ENCODE measurements at places on chromosomes 5 and 9.

DNA sequence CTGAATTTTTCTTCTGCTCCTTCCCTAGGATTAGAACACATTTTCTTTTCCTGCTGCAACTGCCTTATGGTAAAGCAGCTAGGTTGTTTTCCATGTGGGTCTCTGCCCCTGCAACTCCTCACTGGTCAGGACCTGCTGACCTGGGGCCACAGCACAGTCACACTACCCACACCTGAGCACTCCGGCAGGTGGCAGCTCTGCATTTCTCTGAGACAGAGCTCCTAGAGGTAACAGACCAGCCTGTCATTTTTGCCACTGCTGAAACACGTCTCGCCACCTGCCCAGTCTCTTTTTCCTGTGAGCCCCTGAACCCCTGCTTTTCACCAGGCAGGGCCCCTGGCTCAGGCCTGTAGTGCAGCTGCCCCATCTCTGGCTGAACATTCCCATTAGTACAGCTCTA is 609.6 kb downstream of the HINT1 start:
- no peak for DNase-seq

DNA sequence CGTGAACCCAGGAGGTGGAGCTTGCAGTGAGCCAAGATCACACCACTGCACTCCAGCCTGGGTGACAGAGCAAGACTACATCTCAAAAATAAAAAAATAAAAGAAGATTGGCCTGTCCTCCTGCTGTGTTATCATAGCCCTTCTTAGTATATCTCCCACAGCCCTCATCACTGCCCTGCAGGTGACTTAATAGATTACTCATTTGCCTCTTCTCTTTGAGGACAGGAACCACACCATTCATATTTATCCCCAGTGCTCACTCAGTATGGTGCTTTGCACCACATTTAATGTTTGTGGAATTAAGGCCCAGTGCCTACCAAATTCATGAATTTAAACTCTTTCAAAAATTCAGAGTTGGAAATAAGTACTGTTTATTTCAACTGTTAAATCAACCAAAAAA is 10.3 kb downstream of the IDNK start:
- DNase-seq = no peak

DNA sequence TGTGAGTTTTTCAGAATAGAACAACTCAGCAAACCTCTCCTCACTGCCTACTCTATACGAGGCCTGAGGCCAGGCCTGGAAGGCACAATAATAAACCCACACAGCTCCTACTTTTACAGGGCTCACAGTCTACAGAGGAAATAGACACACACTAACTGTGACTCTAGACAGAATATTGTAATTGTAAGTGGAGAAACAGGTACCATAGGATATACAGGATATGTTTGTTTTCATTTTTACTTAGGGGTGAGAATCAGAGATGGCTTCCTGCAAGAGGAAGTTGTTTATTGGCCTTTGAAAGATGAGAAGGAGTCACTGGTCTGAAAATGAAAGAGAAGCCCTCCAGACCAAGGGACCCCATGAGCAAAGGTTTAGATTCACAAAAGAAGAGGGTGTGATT is 35.8 kb upstream of the TGFBR1 start:
- no peak for DNase-seq

DNA sequence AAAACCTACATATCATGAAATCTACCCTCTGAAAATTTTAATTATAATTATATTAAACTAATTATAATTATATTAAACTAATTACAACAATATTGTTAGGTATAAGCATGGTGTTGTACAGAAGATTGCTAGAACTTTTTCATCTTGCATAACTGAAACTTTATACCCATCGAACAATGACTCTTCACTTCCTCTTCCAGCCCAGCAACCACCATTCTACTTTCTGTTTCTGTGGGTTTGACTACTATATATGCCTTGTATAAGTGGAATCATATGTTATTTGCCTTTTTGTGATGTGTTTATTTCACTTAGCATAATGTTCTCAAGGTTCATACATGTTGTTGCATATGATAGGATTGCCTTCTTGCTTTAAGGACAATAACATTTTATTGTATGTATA is 274.2 kb upstream of the CCNH start:
- no peak for DNase-seq

GRCh38 chr5:167049771-167050567 is 1241.5 kb upstream of the WWC1 start:
- no peak for DNase-seq

DNA sequence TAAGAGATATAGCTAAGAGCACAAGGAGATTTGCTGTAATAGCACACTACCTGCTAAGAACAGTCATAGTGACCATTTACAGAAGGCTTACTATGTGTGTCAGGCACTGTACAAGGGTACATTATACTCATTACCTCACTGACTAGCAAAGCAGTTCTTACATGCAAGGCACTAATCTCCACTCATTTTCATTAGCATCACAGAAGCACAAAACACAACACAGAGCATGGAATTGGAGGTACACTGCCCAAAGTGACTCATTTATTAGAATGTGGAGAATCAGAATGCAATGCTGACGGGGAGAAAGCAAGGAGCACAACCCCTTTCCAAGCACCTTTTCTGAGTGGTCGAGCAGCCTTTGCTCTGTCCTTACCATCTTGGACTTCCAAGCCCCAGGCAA is 169.7 kb downstream of the ENTREP1 start:
- no peak for DNase-seq

DNA sequence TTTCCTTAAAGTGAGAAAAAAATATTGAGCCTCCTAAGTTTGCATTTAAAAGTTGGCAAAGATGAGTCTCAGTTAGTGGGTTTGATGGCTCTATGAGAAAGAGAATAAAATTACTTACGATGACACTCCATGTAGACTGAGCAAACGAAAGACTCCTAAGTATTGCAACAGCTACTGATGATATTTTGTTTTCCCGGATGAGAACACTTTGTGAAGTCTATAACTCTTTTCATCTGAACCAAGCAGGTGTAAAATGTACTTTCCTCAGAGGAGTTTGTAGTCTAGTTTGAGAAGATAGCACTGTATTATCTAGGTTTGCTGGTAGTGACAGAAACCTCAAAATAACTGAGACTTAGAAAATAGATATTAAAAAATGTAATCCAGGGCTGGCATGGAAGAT is 1.7 kb upstream of the ITK start:
- DNase-seq = no peak

GRCh38 chr5:151067632-151068432 is 13.0 kb downstream of the TNIP1 start:
- no peak for DNase-seq

DNA sequence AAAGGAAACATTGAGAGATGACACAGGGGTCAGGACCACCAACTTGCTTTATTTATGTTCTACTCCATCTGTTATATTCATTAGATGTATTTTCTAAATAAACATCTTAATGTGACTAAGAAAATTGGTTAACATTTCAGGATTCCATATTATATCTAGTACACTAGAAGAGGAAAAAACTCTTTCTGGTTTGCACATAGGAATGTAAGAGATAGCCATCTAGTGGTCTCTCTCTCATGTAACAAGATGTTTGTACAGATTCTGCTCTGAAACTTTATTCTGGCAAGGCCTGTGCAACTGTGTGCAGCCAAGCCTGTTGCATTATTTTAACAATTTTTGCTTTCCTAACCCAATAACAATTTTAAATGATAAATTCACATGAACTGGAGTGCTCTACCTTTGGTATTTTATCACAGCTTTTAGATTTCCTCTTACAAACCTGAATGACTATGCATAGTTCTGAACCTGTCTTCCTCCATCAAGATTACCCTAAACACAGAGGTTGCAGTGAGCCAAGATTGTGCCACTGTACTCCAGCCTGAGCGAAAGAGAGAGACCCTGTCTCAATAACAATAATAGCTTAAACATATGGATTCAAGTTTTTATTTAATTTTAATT is 148.2 kb downstream of the GIN1 start:
- DNase-seq = no peak

- no peak for DNase-seq
These were observed 32.2 kb downstream of the APTX start for GRCh38 chr9:32969270-32969669.

- no peak for DNase-seq
These were observed 563.6 kb upstream of the CTNND2 start for GRCh38 chr5:12467799-12468198.

DNA sequence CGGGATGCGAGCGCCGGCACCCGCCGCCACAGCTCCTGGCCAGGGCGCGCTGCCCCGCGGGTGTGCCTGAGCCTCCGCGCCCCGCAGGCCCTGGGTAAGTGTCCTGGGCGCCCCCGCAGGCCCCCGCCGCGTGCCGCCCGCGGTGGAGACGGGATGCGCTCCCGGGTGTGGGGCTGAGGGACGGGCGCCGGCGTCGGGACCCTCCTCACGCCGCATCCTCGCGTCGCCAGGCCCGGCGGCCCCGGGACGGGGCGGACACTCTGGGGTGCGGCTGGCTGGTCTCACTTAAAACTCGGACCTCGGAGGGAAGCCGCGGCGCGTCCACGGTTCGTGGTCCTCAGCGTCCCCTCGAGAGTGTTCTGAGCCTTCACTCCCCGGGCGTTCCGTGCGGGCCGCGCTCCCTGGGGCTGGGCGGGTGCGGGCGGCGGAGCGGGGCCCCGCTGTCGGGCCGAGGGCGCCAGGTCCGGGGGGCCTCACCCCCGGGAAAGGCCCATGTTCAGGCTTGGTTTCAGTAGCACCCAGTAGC is 275 bp downstream of the AHRR start:
- DNase-seq = no peak

- no peak for DNase-seq
These were observed 138.5 kb upstream of the S1PR3 start for GRCh38 chr9:88852794-88853193.

DNA sequence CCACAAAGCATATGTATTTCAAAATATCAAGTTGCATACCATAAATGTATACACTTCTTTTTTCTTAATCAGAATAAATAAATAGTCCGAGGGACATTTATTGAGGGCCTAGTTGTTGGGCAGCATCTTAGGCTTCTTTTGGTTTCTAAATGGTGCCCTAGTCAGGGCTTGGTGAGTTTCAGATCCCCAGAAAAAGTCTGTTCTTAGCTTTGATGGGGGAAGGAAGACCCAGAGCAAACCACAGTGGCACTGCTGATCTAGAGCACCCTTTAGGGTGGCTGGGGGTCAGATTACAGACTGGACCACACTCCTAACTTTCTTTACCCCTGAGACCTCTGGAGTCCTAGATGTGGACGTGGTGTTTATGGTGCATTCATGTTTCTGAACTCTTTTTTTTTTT is 97.8 kb downstream of the C9orf152 start:
- no peak for DNase-seq

- DNase-seq = no peak
These were observed 14.7 kb downstream of the TRMO start for GRCh38 chr9:97907632-97908031.

- DNase-seq = no peak
These were observed 20.1 kb downstream of the IL9 start for GRCh38 chr5:135875567-135875966.

DNA sequence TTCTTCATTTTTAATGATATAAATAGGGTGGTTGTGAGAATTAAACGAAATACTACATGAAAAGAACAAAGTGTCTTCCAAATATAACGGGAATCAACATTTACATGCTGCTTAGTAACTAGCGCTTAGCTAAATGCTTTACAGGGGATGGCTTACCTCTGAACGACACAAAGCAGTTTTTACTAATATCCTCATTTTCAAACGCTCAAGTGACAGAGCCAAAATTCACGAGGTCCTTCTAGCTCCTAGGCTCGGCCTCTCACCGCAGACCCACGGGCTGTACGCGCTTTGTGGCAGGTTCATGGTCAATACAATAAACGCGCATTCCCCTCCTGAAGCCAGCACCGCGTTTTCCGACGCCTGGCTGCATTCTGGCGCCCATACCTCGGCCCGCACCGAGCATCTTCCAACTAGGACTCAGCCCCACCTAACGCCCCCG is 442 bp downstream of the ZNF510 start:
- DNase-seq = no peak

GRCh38 chr9:109010746-109011145 is 2.6 kb downstream of the CTNNAL1 start:
- DNase-seq = peak; percentile 33

- no peak for DNase-seq
These were observed 196.2 kb upstream of the TUT7 start for GRCh38 chr9:86550401-86550800.

- no peak for DNase-seq
These were observed 94.7 kb downstream of the KLHL3 start for GRCh38 chr5:137641148-137641547.

GRCh38 chr5:107359033-107359915 is 311.5 kb downstream of the EFNA5 start:
- no peak for DNase-seq

DNA sequence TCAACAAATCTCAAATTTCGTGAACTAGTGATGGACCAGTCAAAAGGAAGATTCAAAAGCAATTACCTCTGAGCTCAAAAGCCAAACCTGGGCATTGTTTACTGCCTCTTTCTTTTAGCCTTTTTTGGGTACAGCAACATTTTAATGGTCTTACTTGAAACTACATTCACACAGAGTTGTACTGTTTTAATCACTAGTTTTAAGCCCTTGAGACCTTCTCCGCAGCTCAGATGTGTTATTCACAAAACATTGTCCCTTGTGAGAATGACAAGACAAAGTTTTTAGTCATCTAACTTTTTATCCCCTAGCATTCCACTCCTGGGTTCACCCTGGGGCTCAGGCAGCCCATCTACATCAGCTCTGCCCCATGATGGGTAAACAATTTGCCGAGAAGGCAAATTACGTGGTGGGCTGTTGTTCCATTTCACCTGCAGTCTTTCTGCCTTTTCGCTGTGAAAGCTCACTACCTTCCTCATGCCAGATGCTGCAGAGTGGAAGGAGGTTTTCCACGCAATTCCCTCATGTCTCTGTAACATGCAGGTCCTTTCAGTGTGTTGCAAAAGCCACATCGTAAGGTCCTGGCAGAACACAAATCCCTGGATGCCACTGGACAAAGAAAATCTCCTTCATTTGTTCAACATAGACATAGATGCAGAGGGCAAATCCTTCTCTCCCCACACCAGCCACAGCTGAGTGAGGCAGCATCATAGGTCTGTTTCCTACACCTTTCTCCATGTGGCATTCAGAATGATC is 175.7 kb downstream of the EBF1 start:
- DNase-seq = no peak

DNA sequence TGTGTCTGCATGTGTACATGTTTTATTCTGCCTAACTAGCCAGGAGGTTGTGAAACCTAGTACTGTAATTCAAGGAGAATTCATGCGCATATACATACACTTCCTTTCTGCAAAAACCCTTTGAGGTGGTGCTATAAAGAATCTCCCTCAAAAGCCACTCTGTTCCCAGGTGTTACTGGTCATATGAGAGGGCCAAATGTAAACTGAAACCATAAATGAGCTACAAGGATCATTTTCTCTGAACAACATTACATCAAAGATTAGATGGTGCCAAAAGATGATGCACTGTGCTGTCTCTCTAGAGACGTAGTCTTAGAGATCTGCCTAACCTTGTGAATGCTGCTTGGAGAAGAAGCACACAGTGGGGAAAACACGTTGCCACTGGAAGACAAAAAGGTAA is 15.7 kb downstream of the NREP start:
- DNase-seq = no peak

GRCh38 chr5:175659546-175660253 is 1.8 kb downstream of the HRH2 start:
- no peak for DNase-seq
